ENCODE measurements at places on chromosomes 1 and 21.

GRCh38 chr1:101915597-101915996 lies 81.1 kb downstream of the OLFM3 start:
- DNase-seq = no peak

DNA sequence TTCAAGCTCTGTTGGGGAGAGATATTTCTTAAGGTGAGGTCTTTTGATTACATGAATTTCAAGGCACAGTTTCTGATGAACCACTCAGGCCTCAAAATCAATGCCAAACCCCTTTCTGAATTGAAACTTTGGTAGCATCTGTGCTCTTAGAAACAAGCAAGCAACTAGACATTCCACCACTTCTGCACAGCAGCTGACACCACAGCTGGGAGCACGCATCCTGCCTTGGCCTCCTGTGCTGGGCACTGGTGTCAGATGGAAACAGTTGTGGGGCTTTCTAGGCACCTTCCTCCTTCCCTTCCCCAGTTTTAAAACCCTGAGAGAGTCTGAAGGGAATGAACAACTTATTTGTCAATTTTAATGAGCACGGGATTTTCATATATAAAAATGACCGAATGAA lies 360.2 kb downstream of the ADGRL2 start:
- no peak for DNase-seq

- no peak for DNase-seq
Observed at GRCh38 chr1:101745551-101746270, 251.0 kb downstream of the OLFM3 start.

DNA sequence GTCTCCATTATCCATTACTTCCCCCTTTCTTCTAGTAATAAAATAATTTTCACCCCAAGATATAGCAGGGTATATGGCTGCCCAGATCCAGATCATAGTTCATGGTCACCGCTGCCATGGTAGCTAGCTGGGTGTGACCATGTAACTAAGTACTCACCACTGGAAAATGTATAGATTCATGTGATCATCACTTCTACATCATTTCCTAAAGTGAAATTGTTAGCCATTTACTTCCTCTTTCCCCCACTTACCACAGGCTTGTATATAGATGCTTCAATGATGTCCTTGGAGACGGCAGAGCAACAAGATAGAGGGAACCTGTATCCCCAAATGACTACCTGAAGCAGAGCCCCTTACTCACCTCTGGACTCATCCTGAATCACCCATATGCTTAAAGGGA lies 22.7 kb upstream of the EYA3 start:
- no peak for DNase-seq

DNA sequence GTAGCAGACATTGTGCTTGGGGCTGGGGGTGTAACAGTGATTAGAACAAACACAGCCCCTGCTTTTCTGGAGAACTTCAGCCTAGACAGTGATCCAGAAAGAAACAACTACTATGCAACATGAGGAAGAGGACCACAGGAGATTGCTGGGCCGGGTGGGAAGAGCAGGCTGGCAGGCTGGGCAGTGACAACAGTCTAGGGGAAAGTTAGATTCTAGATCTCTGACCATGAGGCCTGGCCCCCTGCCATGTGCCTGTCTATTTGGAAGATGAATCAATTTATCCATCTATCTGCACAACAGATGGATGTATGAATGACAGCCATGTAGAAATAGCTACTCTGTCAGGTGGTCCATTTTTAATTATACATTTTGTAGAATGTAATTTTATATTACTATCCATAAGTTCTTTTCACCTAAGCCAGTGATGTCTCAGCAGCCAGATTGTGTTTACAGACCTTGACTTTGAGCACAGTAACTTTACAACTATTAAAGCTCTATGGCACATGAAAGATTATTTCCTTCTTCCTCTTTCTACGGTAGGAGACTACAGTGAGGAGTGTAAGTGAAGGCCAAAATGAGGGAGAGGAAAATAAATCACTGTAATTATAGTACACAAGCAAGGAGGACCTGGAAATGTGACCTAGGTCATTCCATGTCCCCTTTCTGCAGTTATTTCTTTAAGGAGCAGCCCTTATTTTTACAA lies 15.5 kb downstream of the CLIC6 start:
- DNase-seq = no peak

DNA sequence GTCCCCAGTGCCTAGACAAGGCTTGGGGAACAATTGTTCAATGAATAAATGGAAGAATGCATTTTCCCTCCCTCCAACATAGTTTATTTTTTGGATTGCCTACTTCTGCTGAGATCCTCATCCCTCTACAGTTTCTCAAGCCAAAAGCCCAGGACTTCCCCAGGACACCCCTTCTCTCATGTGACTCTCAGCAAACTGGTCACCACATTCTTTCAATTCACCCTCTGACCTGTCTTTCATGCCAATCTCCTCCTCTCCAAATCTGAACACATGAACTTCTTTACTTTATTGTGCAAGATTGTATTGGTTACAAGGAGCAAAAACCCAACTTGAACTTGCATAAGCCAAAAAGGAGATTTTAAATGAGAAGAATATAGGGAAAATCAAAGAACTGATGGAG lies 103.2 kb upstream of the JUN start:
- no peak for DNase-seq

All from NCI-H146 (cell line).